ENCODE measurements at places on chromosomes 13 and 19. TPM values are rescaled to one million over a fixed set of nuclear protein-coding genes. Genes with fewer than 3 reads are reported as not detected.

- DNase-seq: no peak
Observed at GRCh38 chr19:17379221-17379631, 2.1 kb upstream of the PLVAP start.

DNA sequence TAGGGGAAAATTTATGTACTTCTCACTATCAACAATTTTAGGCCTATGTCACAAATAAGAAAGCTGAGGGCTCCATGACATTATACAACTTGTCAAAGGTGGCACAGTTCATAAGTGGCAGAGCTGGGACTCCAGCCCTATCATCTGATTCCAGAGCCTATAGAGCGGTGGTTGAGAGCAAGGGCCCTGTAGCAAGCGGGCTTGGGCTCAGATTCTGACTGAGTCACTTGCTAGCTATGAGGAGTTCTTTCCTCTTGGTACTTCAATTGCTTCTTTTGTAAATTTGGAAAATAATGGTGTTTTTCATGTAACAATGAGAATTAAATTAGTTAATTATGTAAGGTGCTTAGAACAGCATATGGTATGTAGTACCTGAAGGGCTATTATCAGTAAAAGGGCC is 28.7 kb upstream of the FAM216B start:
- DNase-seq: no peak

DNA sequence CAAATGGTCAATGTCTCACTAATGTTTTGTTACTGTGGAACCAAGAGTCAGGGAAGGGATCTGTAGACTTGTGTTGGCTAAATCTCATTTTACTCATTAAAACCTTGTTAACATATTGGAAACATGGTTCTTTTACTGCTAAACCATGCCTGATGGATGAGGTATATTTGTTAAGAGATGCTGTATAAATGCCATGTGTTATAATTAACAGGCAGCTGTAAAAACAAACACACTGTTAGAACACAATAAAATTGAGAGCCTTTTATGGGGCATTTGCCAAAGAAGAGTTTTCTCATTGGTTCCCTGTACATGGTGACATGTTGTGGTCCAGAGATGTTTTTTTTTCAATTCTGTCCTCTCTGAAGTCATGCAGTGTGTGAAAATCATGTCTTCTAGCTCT is 121.9 kb downstream of the ESD start:
- DNase-seq: no peak

DNA sequence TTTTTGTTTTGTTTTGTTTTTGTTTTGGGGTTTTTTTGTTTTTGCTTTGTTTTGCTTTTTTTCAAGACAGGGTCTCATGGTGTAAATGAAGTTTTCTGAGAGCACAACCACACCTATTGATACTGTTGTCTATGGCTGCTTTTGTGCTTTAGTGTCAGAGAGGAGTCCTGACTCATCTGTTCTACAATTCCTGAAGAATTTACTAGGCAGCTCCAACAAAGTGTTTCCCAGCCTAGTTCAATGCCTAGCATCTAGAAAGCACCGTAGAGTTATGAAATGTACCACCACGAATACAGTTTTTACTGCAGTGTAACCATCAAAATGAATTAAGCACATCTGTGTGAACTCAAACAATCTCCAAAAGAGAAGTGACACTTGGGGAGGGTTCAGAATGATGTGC is 21.2 kb downstream of the SAFB start:
- DNase-seq: no peak

- no peak for DNase-seq
Observed at GRCh38 chr13:96991072-96991471, 3.2 kb downstream of the OXGR1 start.

DIAPH3 gene
- 14.7 TPM for total RNA-seq

DHRS12 gene
- total RNA-seq: 10.3 TPM

MBNL2 gene
- total RNA-seq: 110 TPM

VSTM2B gene
- not detected for total RNA-seq

DNA sequence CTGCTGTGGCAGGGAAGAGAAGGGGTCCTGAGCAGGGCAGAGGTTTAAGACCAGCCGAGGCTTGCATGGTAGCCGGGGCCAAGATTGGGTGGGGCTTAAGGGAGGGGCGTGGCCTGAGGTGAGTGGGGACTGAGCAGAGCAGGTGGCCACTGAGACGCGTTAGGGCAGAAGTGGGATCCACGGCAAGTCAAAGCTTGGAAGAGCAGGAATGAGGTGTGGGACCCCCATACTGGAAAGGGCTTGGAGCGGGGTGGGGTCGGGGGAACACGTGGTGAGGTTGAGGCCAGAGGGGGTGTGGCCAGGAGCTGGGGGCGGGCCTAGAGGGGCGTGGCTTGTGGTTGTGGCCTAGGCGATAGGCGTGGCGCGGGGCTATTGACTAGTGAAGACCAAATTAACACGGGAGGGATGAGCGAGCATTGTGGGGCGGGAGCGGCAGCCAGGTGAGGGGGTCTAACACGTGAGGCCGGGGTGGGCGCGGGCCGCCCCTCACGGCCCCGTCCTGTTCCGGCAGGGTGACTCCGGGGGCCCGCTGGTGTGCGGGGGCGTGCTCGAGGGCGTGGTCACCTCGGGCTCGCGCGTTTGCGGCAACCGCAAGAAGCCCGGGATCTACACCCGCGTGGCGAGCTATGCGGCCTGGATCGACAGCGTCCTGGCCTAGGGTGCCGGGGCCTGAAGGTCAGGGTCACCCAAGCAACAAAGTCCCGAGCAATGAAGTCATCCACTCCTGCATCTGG is 3.3 kb downstream of the CFD start:
- no peak for DNase-seq

MAST1 gene
- total RNA-seq: 0.64 TPM

TMPRSS9 gene
- not detected for total RNA-seq

GRCh38 chr13:101382086-101382485 is 34.2 kb downstream of the NALCN start:
- no peak for DNase-seq

DNA sequence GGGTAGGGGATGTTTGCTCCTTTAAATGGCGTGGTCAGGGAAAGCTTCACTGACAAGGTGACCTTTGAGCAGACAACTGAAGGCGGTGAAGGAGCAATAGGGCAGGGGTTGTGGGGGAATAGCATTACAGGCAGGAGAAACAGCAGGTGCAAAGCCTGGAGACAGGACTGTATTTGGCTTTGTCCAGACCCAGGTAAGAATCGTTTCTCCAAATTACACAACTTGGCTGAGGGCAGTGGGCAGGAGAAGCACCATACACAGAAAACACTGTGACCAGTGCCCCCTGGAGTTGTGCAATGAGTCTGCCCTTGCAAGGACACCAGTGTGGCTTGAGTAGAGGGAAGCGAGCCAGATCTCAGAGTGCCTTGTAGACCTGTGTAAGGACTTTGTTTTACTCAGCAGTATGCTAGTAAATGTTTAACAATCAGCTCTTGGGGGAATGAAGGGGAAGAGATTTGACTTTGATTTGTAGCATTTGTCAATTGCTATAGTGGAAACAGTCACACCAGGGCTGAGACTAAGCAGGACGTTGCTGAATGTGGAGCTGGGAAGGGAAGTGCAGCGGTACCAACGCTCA is 360.0 kb downstream of the DCT start:
- no peak for DNase-seq

RYR1 gene
- 0.06 TPM for total RNA-seq

ZNF577 gene
- 4.7 TPM for total RNA-seq

FLT1 gene
- 156 TPM for total RNA-seq

DNA sequence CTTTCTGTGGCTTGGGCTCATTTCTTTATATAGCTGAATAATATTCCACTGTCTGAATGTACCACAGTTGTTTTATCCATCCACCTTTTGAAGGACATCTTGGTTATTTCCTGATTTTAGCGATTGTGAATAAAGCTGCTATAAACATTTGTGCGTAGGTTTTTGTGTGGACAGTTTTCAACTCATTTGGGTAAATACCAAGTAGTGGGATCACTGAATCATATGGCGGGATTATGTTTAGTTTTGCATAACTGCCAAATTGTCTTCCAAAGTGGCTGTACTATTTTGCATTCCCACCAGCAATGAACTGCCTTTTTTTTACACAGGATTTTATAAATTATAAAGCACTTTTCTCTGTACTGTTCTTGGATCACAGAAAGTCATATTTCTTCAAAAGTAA is 13.7 kb upstream of the LRCH1 start:
- no peak for DNase-seq

- no peak for DNase-seq
Observed at GRCh38 chr19:5249526-5249925, 91.1 kb downstream of the PTPRS start.

- no peak for DNase-seq
Observed at GRCh38 chr19:42301646-42302203, at the start of gene PRR19. Gene PRR19, plus strand, starts transcription at chr19:42302132. Its CDS starts 7,453 bp downstream, at chr19:42309585.

- no peak for DNase-seq
Observed at GRCh38 chr19:11159598-11160439, 4.2 kb upstream of the SPC24 start.

GRCh38 chr19:52221831-52222375 is 32.1 kb downstream of the PPP2R1A start:
- DNase-seq: no peak

GRCh38 chr13:48263196-48263595 is 30.2 kb downstream of the ITM2B start:
- DNase-seq: no peak

- DNase-seq: no peak
Observed at GRCh38 chr19:33712268-33712667, 84.4 kb upstream of the KCTD15 start.

GRCh38 chr13:44120043-44120442 is 240.3 kb downstream of the LACC1 start:
- DNase-seq: no peak

AMER2 gene
- total RNA-seq: not detected

KLK6 gene
- total RNA-seq: not detected

IGFL2 gene
- not detected for total RNA-seq

RPS15 gene
- total RNA-seq: 3,135 TPM

DNA sequence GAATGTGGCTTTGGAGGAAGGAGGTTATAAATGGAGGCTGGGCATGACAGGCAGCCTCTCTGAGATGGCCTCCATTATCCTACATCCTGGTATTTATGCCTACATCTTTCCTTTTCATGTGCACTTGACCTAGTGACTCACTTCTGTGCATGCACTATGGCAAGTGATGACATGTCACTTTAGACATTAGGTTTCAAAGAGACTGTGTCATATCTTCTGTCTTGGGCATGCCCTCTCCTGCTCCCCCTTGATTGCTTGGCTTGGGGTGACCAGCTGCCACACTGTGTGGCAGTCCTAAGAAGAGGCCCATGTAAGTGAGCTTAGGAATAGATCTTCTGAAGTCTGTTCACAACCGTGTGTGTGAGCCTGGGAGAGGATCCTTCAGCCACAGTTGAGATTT is 472.8 kb downstream of the FGF9 start:
- DNase-seq: no peak

GRCh38 chr19:3618144-3618810 is 8.3 kb downstream of the CACTIN start:
- no peak for DNase-seq

DNA sequence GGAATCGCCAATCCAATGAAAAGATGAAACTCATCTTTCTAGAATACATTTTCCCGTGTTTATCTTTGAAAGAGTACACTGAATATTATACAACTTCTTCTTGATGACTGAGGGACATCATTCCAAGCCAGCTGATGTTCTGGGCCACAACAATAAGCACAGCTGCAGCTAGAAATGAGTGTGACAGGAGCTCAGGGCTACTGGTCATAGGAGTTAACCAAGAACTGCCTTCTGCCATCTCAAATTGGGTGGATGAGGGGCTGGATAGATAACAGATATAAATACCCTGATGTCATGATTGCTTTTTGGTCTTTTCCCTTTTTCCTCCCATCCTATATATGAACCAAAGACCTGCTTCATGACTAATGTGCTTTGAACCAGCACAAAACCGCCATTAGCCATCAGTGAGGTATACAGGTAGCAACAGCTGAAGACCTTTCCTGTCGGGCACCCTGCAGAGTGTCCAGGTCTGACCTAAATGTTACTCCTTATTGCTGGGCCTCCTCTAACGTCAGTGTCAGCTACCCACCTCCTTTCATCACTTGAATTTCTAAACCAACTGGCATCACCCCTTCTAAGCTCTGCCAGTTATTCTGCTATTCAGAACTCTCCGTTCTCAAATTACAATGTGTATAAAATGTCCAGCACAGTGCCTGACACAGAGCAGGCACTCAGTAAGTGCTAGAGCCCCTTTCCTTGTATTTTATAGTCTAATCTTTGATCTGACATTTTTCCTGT is 178.2 kb downstream of the ENOX1 start:
- no peak for DNase-seq

- DNase-seq: no peak
Observed at GRCh38 chr13:53121131-53121773, 92.6 kb downstream of the OLFM4 start.

ZNF835 gene
- total RNA-seq: 0.18 TPM

PGLYRP1 gene
- not detected for total RNA-seq

CYP4F11 gene
- total RNA-seq: not detected

BST2 gene
- 111 TPM for total RNA-seq

DNA sequence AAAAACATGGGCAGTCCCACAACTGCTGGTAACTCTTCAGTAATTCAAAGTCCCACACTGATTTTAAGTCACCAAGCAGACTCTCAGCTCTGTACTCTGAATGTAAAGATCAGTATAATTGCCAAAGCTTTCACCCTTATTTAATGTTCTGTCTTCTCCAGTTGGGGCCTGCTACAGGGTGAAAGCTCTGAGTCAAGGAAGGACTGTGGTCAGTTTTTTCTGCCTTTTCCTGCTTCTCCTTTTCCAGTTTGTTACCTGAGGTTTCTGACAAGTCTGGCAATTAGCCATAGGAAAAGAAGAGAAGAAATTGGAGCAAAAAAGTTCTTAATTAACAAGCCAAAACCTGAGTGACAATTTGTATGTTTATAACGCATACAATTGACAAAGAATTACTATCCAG is 279.3 kb downstream of the RBM26 start:
- DNase-seq: no peak

MISP3 gene
- total RNA-seq: 0.41 TPM

PRR22 gene
- total RNA-seq: 0.76 TPM

CATSPERD gene
- not detected for total RNA-seq

- DNase-seq: no peak
Observed at GRCh38 chr13:113211774-113212173, 2.4 kb downstream of the CUL4A start.

- DNase-seq: no peak
Observed at GRCh38 chr13:31674051-31674450, 65.3 kb upstream of the RXFP2 start.

THSD1 gene
- total RNA-seq: 26.4 TPM

GRCh38 chr13:107832500-107833100 is 382.7 kb downstream of the LIG4 start:
- no peak for DNase-seq

LCP1 gene
- 2.3 TPM for total RNA-seq

GRCh38 chr19:18450931-18451836 is 13.3 kb upstream of the ISYNA1 start:
- no peak for DNase-seq

All from glomerular endothelial cell (primary cell).